ENCODE measurements at places on chromosomes 1 and 21. TPM values are rescaled to one million over a fixed set of nuclear protein-coding genes. Genes with fewer than 3 reads are reported as not detected.
A peak's percentile ranks its signal among the peaks of the same experiment; 100 is the strongest.

Gene VSIG8
- polyA plus RNA-seq = 0.10 TPM

Gene KCNE2
- polyA plus RNA-seq = 0.81 TPM

Gene LRIG2
- polyA plus RNA-seq = 16.8 TPM

Gene ASAP3
- polyA plus RNA-seq = 37.7 TPM

Gene HSD11B1
- polyA plus RNA-seq = 4.6 TPM

Gene KTI12
- 6.0 TPM for polyA plus RNA-seq

Gene TNFRSF8
- polyA plus RNA-seq = 0.19 TPM

Gene KCNC4
- polyA plus RNA-seq = 12.9 TPM

Gene GJA8
- polyA plus RNA-seq = not detected

Gene CYP2J2
- 2.6 TPM for polyA plus RNA-seq

Gene JAM2
- polyA plus RNA-seq = 38.6 TPM

Gene LCE3E
- not detected for polyA plus RNA-seq

Gene MEGF6
- 36.1 TPM for polyA plus RNA-seq

Gene HES5
- 0.43 TPM for polyA plus RNA-seq

DNA sequence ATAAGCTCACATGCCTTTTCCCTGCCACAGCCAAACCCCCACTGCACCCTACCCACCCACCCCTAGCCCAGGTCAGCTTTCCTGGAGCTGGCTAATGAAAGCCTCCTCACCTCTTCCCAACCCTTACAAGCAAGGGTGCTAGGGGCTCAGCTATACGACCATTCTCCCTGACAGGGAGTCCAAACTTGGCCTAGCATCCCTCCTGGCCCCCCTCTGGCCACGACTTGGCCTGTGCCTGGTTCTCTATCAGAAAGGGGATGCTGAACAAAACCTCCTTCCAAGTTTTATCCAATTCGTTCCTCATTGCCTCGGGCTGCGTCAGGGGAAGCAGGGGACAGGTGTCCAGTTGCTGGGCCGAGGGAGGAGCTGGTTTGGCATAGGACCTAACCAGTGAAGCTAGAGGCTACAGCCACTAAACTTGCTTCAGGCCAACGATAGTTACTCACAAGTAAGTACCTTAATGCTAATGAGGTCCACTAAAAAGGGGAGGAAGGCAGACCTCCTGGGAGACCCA, 8.6 kb downstream of the TMEM81 start:
- no peak for DNase-seq

DNA sequence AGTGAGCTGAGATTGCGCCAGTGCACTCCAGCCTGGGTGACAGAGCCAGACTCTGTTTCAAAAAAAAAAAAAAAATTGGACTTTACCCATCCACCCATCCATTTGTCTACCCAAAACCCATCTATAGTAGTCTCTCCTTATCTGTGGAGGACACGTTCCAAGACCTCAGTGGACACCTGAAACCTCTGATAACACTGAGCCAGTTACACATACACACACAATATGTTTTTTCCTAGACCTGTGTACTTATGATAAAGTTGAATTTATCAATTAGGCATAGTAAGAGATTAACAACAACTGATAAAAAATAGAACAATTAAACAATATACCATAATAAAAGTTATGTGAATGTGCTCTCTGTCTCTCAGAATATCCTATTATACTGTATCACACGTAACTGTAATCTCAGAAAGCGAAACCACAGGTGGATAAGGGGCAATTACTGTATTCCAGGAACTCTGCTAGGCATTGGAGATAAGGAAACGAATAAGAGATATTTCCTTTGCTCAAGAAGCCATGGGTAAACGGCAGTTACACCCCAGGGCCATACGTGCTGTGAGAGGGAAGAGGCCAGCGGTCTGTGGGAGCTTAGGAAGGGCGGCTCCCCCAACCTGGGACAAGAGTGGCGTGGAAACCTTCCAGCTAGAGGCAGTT, 84.2 kb upstream of the DISP3 start:
- DNase-seq = no peak

DNA sequence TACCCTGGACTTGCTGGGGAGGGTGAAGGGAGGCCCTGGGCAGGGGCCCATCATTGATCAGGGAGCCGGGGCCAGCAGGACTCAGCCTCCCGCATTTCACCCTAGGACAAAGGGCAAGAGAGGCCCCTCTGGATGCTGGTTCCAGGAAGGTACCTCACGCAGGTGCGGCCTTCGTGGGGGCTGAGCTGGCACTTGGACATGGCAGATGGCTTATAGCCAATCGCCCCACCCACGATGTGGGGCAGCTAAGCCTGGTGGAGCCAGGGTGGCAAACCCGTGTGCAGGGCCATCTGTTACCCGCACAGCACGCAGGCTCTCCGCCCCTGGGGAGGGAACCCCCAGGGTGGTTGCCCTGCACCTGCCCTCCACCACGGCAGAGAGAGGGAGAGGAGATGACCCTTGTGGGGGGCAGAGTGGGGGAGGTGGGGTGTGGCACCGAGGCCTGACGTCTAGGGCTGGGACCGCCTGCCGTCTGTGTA, 2.5 kb downstream of the TFF3 start:
- DNase-seq = no peak

GRCh38 chr1:52738893-52739292, 12.6 kb downstream of the ZYG11B start:
- no peak for DNase-seq

- DNase-seq = no peak
Observed at GRCh38 chr1:78762113-78762512, 112.5 kb downstream of the IFI44 start.

DNA sequence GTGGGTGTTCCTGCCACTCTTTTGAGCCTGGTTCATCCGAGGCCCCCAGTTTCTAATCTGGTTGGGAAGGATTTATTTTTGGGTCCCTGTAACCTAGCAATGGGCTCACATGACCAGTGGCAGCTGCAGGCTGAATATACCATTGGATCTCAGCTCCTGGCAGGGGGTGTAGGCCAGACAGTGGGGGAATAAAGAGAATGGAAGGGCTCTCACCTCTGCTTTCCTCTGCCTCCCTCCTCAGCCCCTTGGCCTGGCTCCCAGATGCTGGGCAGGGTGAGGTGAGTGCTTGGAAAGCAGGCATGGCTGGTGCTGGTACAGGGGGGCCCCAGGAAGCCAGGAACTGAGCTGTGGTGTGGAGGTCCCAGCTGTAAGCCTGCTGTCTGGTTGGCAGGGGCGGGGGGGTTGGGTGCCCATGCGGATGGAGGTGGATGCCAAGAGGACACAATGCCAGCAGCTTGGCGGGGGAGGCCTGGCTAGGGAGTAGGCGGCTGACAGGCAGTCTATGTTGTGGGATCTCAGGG, 3.6 kb upstream of the GPR61 start:
- DNase-seq = no peak

GRCh38 chr1:1135339-1136136, 19.6 kb upstream of the C1orf159 start:
- DNase-seq = no peak

- DNase-seq = no peak
Observed at GRCh38 chr1:10722803-10723202, 73.6 kb downstream of the CASZ1 start.

DNA sequence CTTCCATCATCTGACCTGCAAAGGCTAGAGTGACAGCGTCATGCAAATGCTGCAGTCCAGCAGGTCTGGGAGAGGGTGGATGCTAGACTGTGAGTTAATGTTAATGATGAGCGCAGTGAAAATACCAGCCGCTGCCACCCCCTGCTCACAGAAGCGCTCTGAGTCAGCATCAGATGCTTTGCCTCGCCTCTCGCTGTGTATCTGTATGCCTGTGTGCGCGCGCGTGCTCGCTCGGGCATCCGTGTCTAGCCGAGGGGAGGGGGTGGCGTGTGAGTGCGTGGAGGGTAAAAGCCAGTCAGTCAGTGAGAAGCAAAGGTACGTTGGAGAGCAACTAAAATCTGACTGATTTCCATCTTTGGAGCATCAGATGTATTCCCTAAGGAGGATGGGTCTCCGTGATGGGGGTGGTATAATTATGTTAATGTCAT, 858.7 kb downstream of the USP25 start:
- peak; percentile 61 for DNase-seq

- no peak for DNase-seq
Observed at GRCh38 chr1:150780510-150780909, 14.9 kb upstream of the CTSS start.

GRCh38 chr1:96487971-96488370, 233.6 kb upstream of the PTBP2 start:
- DNase-seq = peak; percentile 29

GRCh38 chr1:97599447-97599846, 321.4 kb downstream of the DPYD start:
- DNase-seq = no peak

DNA sequence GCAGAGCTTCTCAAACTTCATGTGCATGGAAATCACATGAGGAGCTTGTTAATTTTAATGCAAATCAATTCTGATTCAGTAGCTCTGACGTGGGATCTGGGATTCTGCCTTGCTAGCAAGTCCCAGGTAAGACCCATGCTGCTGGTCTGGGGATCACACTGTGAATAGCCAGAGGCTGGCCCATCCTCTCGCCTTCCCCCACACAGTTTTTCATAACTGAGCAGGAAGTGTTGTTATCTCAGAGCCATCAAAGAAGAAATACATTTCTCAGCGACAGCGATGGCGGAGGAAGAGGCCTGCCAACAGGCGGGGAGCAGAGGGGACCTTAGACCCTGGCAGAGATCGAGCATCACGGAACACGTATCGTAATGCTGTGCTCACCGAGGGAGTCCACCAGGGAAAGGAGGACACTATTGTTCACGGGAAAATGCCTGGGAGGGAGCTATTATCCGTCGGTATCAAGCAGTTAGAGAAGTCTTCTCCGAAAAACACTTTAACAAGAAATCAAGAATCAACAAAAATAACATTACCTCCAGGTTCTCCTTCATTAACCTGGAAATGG, 268.9 kb upstream of the TMEM51 start:
- DNase-seq = no peak

DNA sequence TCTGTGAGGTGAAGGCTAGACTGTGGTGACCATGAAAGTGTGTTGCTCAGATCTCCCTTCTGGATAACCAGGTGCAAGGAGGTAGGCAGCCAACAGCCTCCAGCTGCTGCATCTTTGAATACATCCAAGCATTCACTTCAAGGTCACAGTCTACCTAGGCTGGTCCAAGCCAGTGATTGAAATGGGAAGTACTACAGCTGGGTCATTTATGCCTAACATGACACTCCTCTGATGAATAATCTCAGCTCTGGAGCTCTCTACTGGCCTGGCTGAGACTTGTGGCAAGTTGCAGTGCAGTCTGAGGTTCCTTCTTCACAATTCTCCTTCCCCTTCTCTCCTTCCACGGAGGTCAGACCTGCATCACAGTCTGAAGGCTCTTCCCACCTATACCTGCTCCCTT, 35.0 kb upstream of the ARHGAP29 start:
- DNase-seq = no peak

DNA sequence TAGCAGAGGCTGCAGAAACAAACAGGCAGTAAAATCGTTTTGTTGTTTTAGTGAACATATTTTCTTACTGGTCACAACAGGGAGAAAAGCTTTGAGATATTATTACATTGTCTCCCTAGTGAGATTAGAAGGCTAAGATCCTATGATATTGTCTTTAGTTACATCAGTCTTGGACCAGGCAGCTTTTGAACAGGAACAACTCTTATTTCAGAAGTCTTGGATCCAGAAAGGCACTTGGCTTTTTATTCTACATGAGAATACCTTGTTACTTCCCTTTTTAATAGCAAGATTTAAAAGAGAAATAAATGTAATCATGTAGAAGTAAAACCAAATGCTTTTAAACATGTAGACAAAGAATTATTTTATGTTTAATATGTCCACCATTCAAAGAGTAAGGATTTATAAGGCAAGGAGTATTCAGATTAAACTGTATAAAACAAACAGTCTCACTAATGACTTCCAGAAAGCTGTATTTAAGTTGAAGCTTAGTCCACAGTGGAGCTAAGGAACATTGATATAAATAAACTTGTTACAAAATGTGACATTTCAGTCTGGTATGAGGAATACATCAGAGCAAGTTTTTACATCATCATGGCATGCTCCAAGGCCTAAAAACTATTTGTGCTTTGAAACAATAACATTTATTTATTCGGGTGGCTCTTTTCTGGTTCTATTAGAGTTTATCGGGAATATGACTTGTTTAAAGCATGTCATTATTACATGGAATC, 72.2 kb downstream of the PHTF1 start:
- no peak for DNase-seq

- no peak for DNase-seq
Observed at GRCh38 chr1:77459881-77460280, 178.1 kb downstream of the AK5 start.

- no peak for DNase-seq
Observed at GRCh38 chr1:6184083-6184783, 4.1 kb upstream of the CHD5 start.

GRCh38 chr1:85030536-85030935, 17.8 kb downstream of the MCOLN3 start:
- no peak for DNase-seq

GRCh38 chr1:205810448-205811157, 2.4 kb downstream of the SLC41A1 start:
- no peak for DNase-seq

- DNase-seq = peak; percentile 34
Observed at GRCh38 chr21:20999659-21000058, 1.4 kb downstream of the NCAM2 start.

Measured in right lung (tissue), 10 donors.